ENCODE measurements at places on chromosomes 3 and 15. TPM values are rescaled to one million over a fixed set of nuclear protein-coding genes. Genes with fewer than 3 reads are reported as not detected.

GRCh38 chr3:195133462-195133861, 137.5 kb downstream of the XXYLT1 start:
- no peak for DNase-seq

- no peak for DNase-seq
Observed at GRCh38 chr3:57892423-57892822, 115.8 kb upstream of the FLNB start.

The IGSF11 gene
- 0.45 TPM for total RNA-seq

- no peak for DNase-seq
Observed at GRCh38 chr15:67379530-67379929, 124.9 kb downstream of the IQCH start.

The CCDC80 gene
- total RNA-seq = 134 TPM

- no peak for DNase-seq
Observed at GRCh38 chr3:59056706-59057105, 6.9 kb upstream of the CFAP20DC start.

DNA sequence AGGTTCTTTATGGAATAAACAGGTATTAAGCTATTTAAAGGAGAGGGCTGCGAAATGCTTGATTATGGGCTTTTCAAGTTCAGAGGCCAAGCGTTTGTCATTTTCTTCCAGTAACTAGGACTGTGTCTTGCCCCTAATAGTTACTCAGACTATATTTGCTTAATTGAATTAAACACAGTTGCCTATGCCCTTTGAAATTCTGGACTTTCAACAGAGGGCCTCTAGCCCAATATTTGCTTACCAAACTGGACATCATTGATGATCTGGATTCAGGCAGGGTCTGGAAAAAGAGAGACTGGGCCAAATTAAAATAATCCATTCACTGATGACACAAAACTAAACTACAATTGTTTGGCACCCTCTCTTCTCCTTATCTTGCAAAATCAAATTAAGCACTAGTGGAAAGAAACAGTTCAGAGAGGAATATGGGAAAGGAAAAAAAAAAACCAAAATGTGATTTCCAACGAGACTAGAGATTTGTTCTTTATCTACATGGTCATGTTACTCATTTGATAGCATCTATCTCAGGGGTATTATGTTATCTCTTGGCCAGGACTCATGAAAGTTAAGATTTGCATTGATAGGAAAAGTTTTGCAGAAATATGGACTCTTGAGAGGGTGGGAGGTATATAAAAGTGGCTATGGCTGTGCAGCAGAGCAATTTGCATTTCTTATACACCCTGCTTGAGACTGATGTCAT, 75.1 kb upstream of the TSEN2 start:
- no peak for DNase-seq

GRCh38 chr3:196763179-196763578, 23.5 kb downstream of the PAK2 start:
- DNase-seq = no peak

DNA sequence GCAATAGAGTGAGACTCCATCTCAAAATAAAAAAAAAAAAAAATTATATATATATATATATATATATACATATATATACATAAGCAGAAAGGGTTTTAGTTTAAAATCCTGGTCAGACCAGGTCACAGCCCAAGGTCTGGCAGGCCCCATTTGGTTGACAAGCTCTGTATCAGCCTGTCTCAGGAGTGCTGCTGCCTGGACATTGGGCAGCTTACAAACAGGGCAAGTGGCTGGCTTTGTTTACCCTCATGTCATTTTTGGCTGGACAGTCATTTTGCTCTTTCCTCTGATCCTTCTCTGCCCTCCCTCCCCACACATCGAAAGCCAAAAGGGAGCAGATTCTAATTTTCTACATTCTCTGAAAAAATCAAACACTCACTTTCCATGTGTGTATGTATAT, 26.7 kb upstream of the KLHL6 start:
- peak; percentile 20 for DNase-seq

The KLHL40 gene
- 0.42 TPM for total RNA-seq

The UROC1 gene
- not detected for total RNA-seq

- no peak for DNase-seq
Observed at GRCh38 chr15:87753539-87753938, 503.0 kb downstream of the NTRK3 start.

DNA sequence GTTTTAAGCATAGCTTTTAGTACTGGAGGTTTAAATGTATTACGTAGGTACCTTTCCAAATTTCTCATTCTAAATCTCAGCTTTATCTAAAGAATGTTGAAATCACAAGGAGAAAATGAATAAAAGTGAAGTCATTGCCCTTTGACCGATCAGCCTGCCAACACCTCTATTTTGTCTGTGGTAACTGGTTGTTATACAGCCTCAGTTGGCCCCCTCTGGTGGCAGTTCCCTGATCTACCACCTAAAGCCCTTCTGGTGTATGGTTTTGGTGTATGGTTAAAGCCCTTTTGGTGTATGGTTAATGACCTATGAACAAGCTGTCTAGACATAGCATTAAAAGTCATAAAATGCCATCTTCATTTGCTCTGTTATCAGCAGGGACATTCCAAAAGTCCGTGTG, 378.2 kb upstream of the AZI2 start:
- DNase-seq = peak; percentile 23

The C3orf20 gene
- 0.10 TPM for total RNA-seq

DNA sequence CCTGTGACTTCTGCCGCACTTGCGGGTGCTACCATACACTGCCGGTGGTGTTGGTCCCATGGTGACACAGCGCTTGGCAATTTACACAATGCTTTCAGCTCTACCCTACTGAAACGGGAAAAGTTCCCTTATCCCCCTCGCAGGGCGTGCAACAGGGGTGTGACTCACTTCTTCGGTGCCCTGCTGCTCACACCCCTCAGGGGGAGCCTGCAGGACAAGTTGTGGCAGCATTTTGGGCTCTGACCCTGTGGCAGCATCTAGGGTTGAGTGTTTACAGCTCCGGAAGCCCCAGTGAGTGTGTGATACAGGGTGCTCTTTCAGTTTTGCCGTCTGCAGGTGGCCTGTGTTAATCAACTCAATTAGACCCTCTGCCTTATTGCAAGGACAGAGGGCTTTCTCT, 324.7 kb upstream of the RGMA start:
- no peak for DNase-seq

DNA sequence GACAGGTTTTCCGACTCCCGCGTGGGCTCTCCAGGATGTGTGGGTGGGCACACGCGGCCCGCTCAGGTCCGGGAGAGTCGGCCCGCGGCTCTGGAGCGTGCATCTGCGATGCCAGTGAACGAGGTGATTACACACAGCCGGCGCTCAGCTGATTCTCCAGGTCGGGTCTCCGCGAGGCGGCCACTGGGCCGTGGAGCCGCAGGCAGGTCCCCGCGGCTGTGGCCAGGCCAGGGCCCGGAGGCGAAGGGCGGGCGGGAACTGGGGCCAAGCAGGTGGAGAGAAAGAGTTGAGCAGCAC, 13.2 kb downstream of the PAK6 start:
- no peak for DNase-seq

DNA sequence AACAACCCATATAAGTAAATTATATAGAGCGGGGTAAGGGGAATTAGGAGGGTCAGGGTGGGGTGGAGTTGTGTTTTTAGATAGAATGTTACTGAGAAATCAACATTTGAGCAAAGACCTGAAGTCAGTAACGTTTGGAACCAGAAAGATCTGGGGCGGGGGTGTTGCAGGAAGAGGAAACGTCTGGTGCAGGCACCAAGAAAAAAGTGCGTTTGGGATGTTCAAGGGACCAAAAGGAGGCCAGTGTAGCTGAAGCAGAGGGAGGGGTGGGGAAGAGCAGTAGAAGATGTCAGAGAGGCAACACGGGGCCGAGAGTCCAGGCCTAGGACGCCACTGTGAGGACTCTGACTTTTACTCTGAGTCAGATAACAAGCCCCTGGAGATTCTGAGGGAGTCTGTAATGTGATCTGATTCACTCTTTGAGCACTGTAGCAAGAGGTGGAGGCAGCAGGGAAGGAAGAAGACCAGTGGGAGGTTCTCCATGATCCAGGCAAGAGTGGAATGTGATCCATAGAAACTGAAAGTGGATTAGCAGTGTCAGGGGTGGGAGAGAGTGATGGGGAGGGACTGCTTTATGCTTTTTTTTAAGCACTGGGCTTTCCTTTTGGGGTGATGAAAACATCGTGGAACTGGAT, 179.3 kb upstream of the CHRM5 start:
- DNase-seq = no peak

DNA sequence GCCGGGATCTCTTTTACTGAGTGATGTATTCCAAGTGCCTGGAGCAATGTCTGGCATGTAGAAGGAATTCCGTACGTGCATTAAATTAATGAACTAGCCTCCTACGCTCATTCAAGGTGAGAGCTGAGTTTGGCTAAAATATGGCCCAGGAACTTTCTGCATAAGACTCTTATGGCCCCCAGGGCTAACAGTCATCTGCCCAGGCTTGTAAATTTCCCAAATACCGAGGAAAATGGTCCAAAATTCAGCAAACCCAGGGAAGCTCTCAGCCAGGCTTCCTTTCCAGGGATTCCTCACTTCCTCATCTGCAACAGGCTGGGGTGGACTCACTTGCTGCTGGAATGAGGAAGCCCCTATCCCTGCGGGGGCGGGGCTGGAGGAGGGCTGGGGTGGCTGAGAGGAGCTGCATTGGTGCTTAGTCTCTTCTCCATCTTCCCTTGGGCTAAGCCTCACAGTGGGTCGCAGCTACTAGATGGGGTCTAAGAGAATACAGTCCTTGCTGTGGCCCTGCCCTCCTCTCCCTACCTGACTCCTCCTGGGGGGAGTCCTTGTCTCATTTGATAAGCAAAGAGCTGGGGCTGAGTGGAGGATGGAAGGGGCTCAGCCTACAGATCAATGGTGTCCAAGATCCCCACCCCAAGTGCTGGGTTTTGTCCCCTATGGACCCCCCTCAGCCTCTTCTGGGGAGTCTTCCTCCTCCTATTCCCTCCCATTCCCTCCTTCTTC, 28.5 kb upstream of the APOD start:
- DNase-seq = no peak

DNA sequence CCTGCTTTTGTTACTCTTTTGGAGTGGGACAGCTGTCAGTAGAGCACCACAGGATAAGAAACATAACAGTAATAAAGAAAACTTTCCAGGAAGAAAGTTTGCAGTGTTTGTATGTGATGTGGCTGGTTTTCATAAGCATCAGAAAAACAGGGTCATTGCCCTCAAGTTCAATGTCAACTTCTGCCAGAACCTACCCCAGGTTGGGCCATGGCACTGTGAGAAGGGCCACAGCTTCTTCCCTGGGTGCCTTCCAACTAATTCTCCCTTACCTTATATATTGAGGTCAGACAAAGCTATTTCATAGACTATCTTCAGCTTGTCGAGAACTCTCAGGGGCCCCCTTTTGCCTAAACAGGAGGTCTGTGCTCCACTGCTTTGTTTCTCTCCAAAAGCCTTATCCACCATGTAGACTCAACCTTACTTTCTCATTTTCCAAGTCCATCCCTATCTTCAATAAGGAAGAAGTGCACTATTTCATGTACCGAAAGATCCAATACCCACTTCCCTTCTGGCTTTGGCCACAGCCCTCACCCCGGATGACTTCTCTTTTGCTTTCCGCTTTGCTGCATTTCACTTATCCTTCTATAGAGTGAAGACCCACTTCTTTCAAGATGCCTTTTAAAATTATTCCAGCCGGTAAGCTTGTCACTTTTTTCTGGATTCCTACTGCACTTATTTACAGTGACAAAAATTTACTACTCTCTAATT, 38.2 kb upstream of the PLCL2 start:
- no peak for DNase-seq

DNA sequence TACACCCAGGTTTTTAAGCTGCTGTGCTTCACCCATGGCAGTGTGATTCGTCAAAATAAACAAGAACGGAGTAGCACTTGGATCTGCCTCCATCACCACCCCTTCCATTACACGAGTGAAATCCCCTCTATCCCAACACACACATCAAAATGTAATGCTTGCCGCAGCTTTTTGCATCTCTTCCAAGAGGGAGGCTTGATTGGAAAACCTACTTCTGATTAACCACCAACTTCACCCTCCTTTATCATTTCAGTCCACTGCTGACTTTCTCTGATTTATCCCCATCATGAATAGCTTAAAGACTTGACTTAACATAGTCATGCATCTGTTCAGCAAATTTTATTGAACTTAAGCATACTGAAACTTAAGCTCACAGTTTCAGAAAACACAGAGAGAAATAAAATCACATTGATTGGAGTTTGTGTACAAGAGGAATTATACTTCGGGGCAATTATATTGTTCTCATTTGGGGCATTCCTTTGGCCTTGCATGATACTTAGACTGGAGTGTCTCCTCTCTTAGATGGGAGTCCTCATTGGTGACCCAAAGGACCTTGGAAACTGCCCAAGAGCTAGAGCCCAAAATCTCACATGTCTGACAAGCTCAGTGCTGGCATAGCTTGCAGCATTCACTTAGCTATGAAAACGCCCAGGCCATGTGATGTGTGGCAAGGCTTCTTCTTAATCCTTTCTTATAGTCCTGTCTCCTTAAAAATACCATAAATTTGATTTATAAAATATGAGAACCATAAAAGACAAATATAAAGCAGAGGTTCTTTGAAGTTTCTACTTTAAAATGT, 124.3 kb upstream of the UMPS start:
- peak; percentile 65 for DNase-seq

DNA sequence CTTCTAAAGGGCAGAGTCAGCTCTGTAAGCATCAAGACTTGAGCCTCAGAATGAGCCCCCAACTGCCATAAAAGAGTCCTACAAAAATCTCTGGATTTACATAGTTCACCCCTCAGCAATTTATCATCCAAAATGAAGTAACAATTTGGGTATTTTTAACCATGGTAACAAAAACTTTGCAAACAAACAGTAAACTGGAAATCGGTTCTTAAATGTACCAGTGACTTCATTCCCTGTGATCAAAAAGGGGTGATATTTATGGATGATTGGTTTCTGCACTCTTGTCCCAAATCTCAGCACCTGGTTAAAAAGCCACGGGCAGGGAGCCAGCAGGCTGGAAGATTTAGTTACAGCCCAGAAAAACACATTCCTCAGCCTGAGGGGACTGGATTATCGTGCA, 73.6 kb downstream of the TFG start:
- DNase-seq = no peak

GRCh38 chr15:59087731-59088130, 17.2 kb upstream of the CCNB2 start:
- no peak for DNase-seq

GRCh38 chr3:177726807-177727206, 529.5 kb upstream of the TBL1XR1 start:
- no peak for DNase-seq

DNA sequence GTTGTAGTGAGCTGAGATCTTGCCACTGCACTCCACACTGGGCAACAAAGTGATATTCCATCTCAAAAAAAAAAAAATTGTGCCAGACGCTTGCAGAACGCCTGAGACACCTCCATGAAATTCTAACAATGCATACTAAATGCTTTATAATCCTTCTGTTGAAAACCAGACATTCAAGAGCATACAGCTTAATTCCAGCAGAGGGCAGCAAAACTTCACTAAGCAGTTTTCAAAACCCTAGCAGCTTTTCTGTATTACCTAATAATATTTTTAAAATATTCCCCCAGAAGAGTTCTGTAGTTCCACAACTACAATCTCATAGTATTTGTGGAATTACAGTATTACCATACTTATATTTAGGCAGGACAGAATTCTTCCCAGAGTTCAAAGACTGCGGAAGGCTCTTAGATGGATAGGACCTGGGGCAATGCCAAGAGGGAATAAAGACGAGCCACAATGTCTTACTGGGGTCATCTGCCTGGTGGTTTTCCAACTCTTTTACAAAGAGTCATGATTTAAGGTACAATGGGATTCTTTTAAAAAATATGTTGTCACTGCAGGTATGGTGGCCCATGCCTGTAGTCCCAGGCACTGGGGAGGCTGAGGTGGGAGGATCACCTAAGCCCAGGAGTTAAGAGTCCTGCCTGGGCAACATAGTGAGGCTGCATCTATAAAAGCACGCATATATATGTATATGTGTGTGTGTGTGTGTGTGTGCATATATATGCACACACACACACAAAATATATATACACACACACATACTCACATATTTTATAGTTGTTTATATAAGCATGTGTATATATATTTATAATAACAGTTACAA, 19.6 kb upstream of the TASOR start:
- DNase-seq = no peak

All from heart right ventricle (tissue), 16 donors.